ENCODE measurements at places on chromosomes 12 and 14. TPM values are rescaled to one million over a fixed set of nuclear protein-coding genes. Genes with fewer than 3 reads are reported as not detected.
A peak's percentile ranks its signal among the peaks of the same experiment; 100 is the strongest.

Gene MLH3
- 4.9 TPM for total RNA-seq

DNA sequence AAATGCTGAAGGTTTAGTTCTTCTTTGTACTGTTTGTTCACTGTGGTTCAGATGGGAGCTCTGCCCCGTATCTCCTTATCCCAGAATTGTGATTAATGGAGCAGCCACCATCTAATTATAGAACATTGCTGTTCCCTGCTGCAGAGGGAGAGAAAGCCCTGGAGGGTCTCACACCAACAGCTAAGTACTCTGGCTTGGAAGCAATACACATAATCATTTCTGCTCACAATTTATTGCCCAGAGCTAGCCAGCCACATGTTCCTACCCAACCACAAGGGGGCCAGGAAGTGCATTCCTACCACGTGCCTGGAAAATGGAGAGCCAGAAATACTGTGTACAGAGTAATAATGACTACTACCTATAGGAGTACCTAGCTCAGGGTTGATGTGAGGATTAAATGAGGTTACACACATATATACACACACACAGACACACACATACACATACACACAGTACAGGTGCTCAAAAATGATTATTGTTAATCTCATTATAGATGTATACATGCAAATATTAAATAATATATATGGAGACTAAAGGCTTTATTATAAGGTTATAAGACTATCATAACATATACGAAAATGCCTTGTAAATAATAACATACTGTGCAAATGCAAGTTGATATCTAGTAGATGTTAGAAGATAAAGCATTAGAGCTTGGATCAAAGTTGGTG is 22.3 kb downstream of the MSRB3 start:
- DNase-seq: peak; percentile 27

DNA sequence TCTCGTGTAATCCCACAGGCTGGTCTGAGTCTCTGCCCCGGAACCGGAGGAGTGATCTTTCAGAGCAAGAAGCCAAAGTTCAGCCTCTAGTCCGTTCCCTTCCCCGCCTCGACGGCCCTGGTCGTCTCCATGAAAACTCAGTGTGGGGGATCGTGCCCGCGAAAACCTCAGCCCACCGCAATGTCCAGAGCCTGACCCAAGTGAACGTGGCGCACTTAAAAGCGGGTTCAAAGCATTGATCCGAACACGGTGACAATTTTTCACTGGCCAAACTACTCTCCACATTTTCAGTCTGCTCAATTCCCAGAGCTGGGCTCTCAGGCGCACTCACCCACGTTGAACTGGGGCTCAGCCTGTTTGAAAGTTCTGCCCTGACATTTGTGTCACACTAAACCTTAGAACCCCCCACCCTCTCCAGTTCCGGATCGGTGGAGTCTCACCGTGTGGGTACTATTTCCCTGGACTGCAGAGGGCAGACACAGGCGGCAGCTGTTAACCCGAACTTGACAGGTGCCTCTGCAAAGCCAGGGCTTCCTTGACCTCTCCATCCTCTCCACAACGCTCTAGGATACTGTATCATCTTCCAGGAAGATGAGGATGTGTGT is 886 bp upstream of the PRICKLE1 start:
- peak; percentile 13 for DNase-seq

DNA sequence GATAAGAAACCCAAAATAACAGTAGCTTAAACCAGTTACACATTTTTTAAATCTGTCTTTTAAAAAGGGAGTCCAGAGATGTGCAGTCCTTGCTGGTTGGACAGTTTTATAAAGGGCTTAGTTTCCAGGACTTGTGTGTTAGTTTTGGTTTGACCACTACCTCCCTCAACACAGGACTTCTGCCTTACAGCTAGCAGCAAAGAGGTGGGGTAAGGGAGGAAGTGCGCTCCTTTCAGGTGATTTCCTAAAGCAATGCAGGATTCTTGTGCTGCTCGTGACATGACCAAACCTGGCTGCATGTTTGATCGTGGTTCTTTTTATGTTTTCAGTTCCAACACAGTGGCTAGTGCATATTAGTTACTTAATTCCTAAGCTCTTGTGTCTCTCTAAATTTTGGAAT is 266.2 kb downstream of the TMTC2 start:
- DNase-seq: no peak

DNA sequence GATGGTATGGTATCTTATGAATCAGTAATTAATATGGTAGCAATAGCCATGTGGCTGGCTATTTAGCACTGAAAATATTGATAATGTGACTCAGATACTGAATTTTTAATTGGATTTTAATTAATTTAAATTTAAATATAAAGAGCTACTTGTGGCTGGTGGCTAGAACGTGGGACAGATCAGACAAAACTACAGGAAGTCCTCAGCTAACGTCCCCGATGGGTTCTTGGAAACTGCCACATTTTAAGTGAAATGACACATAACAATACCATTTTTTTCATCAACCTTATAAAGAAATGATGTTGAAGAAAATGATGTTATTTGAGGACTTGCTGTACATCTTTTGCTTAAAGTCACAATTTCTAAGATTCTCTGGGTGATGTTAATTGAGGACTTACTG is 138.1 kb upstream of the FLRT2 start:
- DNase-seq: no peak

GRCh38 chr12:20370014-20370386 is 1.7 kb downstream of the PDE3A start:
- DNase-seq: no peak
